ENCODE measurements at places on chromosomes 6 and 20.

DNA sequence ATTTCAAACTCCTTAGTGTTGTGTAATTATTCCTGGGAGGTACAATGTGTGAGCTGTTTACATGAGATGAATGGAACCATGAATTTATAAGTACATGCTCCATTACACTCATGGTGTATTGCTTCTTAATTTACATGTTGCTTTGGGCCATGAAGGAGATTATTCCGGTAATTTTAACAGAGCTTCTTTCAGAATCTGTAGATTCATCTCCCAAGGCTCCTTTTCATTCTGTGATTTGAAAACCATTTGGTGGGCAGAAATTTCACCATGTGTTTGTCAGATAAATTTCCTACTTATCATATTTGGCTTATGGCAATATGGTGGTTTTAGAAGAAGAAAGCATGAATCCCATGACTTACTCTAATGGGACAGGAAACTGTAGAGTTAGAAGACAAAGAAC lies 421.6 kb upstream of the EYS start:
- no peaks in the 10 kb centered on the region for H3K36me3 ChIP-seq
- H3K27me3 ChIP-seq, result no peaks in the 10 kb centered on the region
- H3K4me1 ChIP-seq, result no peaks in the 10 kb centered on the region
- H3K4me3 ChIP-seq, result no peak overlapping the region

GRCh38 chr20:6040540-6040939 lies 13.3 kb downstream of the LRRN4 start:
- no peak overlapping the region for H3K4me3 ChIP-seq
- no peaks in the 10 kb centered on the region for H3K4me1 ChIP-seq
- DNase-seq, result no peak
- H3K27me3 ChIP-seq, result no peaks in the 10 kb centered on the region
- peaks cover 23% of the 10 kb centered on the region for H3K36me3 ChIP-seq

GRCh38 chr6:106692112-106692818 lies 62.9 kb downstream of the QRSL1 start:
- H3K27me3 ChIP-seq, result no peaks in the 10 kb centered on the region
- H3K36me3 ChIP-seq, result no peaks in the 10 kb centered on the region
- no peak overlapping the region for H3K4me3 ChIP-seq

GRCh38 chr6:84512391-84512790 lies 252.0 kb downstream of the TBX18 start:
- H3K27ac ChIP-seq, result no peak overlapping the region
- no peak overlapping the region for H3K4me3 ChIP-seq
- no peak for DNase-seq

DNA sequence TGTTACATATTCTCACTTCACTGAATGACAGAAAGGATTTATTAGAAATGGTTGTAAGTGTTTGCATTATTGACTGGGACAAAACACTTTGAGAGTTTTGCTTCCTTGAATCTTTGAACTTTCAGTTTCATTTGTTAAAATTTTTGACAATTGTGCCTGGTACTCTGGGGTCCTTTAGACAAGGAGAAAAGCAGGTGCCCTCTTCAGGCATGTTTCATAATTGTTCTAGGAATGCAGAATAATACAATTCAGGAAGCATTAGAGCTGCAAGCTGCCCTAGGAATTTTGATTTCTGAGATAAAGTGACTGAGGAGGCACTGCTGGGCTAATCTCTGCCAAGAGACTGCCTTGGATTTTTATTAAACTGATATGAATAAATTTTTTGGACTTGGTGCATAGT lies 49.7 kb downstream of the TOP1 start:
- no peak overlapping the region for H3K4me3 ChIP-seq
- peaks cover 44% of the 10 kb centered on the region for H3K4me1 ChIP-seq
- peaks cover 17% of the 10 kb centered on the region for H3K36me3 ChIP-seq
- H3K27ac ChIP-seq, result no peak overlapping the region

- no peaks in the 10 kb centered on the region for H3K27me3 ChIP-seq
- DNase-seq, result no peak
- no peaks in the 10 kb centered on the region for H3K4me1 ChIP-seq
- H3K36me3 ChIP-seq, result no peaks in the 10 kb centered on the region
- no peak overlapping the region for H3K27ac ChIP-seq
Observed at GRCh38 chr6:125363039-125363823, 61.5 kb upstream of the HDDC2 start.

DNA sequence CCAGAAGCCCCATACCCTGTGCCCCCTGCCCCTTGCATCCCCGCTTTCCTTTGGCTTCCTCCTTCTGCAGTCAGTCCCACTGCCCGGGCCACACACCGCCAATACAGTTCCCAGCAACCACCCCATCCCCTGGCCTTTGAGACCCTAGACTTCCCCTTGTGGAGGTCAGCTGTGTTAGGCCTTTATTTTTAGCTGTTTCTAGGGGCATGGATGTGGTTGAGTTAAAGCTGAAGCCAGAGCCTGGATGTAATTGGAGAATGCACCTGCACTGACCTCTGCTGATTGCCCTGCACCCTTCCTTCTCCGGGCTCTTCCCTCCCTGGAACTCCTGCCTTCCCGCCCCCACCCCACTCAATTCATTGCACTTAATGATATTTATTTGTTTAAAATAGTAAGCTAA lies 33.9 kb downstream of the LYRM2 start:
- no peaks in the 10 kb centered on the region for H3K4me1 ChIP-seq
- H3K4me3 ChIP-seq, result no peak overlapping the region
- no peak overlapping the region for H3K27ac ChIP-seq
- H3K27me3 ChIP-seq, result no peaks in the 10 kb centered on the region

Measured in CD8-positive, alpha-beta memory T cell (primary cell).